ENCODE measurements at places on chromosomes 6 and 20. TPM values are rescaled to one million over a fixed set of nuclear protein-coding genes. Genes with fewer than 3 reads are reported as not detected.

GRCh38 chr6:164023535-164023934, 609.0 kb downstream of the QKI start:
- no peak for DNase-seq

DNA sequence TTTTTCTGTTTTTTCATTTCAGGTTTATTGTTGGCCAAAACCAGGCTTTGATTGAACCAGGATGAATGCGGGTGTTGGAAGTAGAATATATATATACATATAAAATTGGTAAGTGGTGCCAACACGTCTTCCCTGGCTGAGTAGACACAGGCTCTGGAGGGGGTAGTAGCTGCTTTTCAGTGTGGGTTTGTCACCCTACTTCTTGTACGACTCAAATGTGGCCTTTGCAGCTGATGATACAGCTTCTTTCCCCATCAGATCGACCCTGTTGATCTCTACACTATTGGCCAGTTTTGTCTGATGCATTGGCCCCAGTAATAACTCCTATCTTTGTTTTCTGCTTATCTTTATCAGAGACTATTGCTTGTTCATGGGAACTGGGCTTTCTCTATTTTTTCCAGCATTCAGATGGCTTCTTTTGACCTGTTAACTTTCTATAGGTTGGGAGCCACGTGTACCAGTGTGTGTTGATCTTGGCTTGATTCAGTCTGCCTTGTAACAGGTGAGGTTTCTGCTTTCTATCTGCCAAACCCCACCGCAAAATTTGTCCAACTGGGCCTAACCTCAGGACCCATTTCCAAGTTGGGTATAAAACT, 2.7 kb upstream of the ZNFX1 start:
- no peak for DNase-seq

GRCh38 chr6:157488716-157489118, 107.7 kb downstream of the ZDHHC14 start:
- DNase-seq: no peak

DNA sequence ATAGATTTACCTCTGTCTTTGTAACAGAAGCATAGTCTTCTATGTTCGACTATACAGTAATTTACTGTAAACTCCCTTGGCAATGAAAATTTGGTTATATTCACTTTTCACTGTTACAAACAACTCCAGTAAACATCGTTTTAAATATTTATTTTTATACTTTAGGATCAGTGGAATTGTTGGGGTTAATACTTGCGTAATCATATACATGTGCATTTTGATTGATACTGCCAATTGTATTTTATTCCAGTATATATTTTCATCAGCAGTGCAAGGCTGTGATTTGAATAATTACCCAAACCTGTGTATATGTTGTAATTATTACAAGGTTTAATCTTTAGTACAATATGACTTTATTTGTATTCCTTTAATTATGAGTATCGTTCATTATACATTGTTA, 255.7 kb downstream of the ARID1B start:
- DNase-seq: no peak

DNA sequence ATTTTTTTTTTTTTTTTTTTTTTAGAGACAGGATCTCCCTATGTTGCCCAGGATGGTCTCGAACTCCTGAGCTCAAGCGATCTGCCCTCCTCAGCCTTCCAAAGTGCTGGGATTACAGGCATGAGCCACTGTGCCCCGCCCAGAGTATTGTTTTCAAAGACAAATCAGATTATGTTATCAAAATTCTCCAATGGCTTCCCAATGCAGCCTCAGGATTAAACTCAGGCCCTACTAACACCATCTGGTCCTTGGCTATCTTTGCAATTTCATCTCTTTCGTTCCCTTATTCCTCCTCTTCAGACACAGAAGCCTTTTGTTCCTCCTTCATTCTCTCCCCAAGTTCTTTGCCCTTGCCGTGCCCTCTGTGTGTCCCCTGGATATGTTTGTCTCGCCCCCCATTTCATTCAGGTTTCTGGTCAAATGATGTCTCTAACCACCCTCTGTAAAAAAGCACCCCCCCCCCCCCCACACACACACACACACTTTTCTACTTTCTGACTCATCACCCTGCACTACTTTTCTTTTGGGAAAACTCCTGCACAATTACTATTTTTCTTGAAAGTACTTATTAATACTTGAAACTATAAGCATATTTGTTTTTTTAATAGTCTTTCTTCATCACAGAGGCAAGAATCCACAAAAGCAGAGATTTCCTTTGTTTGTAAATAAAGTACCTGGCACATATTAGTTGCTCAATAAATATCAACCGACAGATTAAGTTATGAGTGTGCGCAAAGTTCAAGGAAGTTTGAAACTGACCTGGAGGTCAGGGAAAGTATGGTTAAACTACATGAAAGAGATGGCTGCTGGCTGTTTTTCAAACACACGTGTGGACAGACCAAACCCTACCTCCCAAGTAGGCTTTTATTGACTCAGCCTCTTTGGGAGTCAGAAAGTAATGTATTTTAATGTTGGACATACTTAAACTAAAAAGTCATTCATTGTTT, 16.7 kb downstream of the BTN1A1 start:
- DNase-seq: no peak

- no peak for DNase-seq
Measured at GRCh38 chr20:36819659-36820058, 46.1 kb upstream of the DSN1 start.

DNA sequence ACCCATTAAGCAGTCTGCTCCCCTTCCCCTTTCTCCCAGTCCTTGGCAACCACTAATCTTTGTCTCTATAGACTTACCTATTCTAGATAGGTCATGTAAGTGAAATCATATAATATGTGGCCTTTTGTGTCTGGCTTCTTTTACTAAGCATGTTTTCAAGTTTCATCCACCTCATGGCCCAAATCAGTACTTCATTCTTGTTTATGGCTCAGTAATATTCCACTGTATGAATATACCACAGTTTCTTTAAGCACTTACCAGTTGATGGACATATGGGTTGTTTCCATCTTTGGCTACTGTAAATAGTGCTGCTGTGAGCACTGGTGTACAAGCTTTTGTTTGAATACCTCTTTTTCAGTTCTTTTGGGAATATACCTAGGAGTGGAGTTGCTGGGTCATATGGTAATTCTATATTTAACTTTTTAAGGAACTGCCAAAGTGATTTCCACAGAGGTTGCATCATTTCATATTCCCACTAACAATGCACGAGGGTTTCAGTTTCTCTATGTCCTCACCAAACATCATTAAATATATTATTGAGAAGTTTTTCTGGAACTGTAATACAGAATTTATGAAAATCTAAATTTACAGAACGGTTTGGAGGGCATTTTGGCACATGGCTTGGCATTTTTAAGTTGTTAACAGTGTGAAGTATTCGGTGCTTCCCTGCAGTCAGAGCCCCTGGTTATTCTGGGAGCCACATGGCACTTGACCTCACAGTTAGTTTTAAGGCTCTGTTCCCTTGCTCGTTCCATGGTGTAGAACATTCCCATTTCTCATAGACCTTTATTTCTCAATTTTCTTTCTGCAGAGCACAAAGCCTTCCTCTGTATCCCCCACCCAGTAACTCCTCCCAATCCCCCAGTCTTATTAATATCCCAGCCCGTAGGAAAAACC, 27.0 kb upstream of the DTNBP1 start:
- no peak for DNase-seq

DNA sequence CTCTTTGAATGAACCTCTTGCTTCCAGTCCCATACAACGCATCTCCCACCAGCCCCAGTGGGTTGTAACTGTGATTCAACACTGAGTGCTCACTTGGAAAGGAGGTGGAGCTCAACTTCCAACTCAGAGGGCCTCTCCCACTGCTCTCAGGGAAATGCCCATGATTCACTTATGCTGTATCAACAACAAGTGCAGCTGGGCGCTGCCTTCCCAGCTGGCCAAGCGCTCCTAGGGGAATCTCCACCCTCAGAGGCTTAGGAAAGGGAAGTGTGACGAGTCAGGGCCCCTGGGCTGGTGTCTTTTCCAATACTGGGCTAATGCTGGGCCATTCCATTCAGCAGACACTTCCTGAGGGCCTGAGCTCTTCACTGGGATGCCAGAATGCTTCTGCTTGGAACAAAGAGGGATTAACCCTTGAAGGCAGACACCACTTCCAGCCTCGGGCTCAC, 8.1 kb upstream of the OCSTAMP start:
- no peak for DNase-seq

DNA sequence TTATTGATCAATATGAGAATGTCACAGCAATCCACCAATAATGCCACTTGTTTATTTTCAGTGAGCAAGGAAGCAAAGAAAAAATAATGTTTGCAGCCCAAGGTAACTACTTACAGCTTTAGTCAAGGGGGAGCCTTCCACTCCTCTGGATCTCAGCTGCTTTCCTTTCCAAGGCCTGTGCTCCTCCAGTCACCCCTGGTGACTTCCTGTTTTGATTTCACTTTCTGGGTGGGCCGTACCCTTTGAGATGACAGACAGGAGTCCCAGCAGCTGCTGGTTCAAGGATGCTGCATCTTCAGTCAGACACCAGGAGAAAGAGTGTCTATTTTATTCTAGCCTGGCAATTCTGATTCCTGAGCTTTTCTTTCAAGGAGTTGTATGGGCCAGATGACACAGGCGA, 5.6 kb upstream of the VNN2 start:
- peak; percentile 21 for DNase-seq

- DNase-seq: no peak
Measured at GRCh38 chr6:142833054-142833453, 111.9 kb downstream of the HIVEP2 start.

DNA sequence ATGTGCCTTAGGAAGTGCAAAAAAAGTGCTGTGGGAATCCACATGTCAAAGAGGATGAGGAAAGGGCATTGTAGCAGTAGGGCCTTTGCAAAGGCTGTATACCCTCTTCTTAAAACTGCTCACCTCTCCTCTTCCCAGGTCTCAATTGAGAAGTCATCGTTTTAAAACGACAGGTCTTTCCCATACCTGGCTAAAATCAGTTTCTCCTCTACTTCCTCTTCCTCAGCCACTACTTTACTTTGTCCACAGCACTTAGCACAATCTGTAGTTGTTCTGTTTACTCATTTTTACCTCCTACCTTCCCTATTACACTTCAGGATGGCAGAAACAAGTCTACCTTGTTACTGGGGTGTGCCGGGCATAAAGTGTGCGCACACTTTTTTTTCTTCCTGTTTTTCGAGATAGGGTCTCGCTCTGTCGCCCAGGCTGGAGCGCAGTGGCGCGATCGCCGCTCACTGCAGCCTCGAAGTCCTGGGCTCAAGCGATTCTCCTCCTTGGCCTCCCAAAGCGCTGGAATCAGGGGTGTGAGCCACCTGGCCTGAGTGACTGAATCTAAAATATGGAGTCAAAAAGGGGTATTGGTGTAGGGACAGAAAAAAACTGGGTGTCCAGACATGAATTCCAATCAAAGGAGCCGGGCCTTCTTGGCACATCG, 9.8 kb upstream of the ELOVL5 start:
- no peak for DNase-seq

DNA sequence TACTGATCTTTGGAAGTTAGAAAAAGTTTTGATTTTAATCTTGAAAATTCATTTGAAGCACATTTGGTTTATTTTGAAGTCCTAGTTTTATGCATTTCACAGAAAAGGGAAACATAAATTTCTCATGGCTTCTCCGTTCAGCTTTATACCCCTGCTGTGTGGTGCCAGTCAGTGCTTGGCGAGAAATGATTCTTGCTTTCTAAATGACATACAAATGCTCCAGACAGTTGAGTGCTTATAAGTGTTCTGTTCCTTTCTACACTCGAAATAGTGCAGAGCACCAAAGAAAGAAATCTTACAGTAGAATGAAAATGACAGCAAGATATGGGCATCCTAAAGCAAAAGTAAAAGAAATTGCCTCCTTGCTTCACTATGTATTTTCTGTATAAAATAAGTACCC, 9.0 kb upstream of the ZNF292 start:
- DNase-seq: no peak

DNA sequence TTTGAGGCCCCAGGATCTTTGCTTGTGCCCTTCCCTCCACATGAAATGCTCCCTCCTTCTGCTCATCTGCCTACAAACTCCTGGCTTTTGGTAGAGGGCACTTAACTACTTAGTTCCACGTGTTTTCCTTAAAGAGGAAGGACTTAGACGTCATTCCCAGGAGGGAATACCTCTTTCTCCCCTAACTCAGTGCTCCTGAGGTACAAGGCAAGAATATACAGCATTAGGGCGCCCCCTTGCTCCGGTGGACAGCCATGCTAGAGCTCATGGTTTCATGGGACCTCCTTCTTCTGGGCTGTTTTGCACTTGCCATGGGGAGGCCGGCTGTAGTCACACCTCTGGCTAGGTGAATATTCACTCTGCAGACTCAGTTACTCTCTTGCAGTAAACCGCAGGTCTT, 93.8 kb upstream of the LY86 start:
- DNase-seq: peak; percentile 34

DNA sequence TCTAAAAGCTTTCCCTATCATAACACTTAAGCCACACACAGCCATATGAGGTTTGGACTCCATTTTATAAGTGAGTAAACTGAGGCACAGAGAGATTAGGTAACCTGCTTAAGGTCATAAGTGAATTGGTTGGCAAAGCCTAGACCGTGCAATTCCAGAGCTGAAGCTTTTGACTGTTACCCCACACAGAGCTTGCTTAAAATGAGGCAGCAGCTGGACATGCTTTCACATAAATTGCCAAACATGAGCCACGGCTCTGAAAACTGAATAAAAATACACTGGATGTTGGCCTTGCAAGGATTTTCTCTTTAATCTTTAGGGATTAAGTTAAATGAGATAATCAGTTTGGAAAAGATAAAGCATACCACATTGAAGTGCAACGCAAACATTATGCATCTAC, 2.5 kb downstream of the RIPOR2 start:
- no peak for DNase-seq

- DNase-seq: no peak
Measured at GRCh38 chr20:652615-653109, 338 bp downstream of the SRXN1 start.

DNA sequence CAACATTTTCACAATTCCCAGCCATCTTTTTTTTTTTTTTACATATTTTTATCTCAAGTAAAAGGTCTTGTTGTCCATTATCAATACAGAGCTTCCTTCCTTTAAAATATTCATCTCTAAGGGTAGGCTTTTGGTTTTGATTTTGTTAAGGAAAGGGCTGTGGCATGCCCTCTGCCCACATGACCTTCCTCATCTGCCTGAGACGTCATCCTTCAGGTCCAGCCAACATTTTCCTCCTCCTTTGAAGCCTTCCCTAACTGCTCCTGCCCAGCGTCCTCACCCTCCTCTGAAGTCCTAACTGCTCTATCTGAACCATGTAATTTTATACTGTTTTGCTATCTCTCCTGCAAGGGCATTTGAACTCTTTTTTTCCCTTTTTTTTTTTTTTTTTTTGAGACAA, 73.9 kb upstream of the TGM3 start:
- DNase-seq: no peak

GRCh38 chr20:51422514-51423289, 119.8 kb downstream of the NFATC2 start:
- no peak for DNase-seq

- DNase-seq: no peak
Measured at GRCh38 chr6:3715285-3715684, 36.2 kb downstream of the PXDC1 start.

Gene DACT2
- total RNA-seq: not detected

Gene SEMG1
- not detected for total RNA-seq

Gene NQO2
- total RNA-seq: 12.3 TPM

Gene NRN1
- total RNA-seq: 0.12 TPM

Gene RAB44
- total RNA-seq: 0.20 TPM

Measured in activated B cell treated with CpG ODN at 0.5 μM for 24 hours (primary cell).